Activated CD4-positive, CD25-positive, alpha-beta regulatory T cell treated with anti-CD3 and anti-CD28 coated beads, Interleukin-2, amount 50 U/mL, for 16 hours (primary cell): ENCODE measurements at places on chromosomes 12 and 14.

DNA sequence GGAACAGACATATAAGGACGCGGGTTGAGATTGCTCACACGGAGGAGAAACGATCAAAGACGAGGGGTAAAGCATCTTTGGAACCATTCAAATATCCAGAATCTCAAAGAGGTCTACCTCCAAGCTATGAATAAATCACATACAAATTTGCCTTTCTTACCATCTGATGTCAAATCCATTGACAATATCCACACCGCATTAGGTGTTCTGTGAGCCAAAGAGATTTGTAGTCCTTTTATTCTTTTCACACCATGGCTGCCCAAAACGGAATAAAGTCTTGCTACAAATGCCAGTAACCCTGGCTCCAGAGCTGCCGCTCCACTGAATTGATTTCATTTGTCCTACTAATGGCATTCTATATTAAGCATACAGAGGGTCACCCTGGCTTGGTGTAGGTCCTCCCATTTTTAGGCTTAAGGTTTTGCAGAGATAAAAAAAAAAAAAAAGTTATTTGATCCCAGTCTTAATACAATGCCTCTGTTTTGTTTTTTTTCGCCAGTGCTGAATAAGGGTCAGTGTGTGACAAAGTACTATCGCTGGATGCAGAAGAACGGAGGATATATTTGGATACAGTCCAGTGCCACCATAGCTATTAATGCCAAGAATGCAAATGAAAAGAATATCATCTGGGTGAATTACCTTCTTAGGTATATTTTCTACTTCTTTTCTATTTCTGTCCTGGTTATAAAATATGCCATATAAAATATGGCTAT is 157.3 kb downstream of the EGLN3 start:
- no peak for DNase-seq

DNA sequence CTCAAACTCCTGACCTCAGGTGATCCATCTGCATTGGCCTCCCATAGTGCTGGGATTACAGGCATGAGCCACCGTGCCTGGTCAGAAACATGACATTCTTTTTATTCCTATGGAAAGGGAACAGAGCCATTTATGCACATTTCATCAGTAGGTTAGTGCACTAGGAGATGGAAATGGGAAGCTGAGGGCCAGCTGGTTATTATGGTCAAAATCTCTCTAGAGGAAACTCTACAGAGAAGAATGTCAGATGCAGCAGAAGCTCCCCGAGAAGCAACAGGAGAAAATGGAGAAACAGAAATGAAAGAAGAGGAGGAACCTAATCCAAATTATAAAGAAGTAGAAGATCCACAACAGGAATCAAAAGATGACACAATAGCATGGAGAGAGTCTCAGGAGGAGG is 2.7 kb downstream of the CFAP251 start:
- no peak for DNase-seq

- DNase-seq, result no peak
These were observed 121.6 kb downstream of the MGAT4C start for GRCh38 chr12:86134561-86134960.

DNA sequence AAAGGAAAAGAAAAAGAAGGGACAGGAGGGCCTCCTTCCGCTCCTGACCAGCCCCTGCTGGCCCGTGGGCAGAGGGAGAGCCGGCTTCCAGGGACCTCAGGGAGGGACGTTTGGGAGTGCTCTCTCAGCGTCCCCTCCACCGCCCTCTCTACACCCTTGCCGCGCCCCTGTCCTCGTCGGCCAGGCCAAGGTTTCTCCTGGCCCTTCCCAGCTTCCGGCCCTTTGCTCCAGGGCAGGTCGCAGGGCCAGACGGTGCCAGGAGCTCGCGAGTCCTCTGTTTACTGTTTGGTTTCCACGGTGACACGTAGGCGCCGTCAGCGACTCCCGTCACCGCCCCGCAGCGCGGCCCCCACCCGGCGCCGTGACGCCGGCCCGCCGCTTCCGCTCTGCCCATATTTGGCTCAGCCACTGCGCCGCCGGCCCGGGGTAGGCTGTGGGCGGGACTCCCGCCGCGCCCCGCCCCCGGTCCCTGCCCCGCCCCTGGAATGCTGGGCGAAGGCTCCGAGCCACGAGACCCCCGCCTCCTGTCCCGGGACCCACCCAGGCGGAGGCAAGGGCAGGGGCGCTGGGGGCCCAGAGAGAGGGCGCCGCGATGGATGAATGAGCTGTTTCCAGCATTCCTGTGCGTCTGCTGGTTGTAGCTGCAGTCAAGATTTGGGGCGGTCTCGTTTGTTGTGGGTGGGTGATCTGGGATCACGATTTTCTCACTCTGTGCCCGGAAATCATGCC is 15.5 kb downstream of the FOS start:
- DNase-seq, result peak; percentile 88
